Posterior vena cava (tissue), 2 donors: ENCODE measurements at places on chromosomes 11 and 22. TPM values are rescaled to one million over a fixed set of nuclear protein-coding genes. Genes with fewer than 3 reads are reported as not detected.

GRCh38 chr22:25013607-25014006, 61.1 kb downstream of the KIAA1671 start:
- DNase-seq: no peak

GRCh38 chr11:10295064-10295901, 1.3 kb upstream of the SBF2 start:
- DNase-seq: no peak

The MRE11 gene
- 15.9 TPM for total RNA-seq

The MRGPRE gene
- total RNA-seq: 0.62 TPM

The GGTLC3 gene
- total RNA-seq: not detected
